ENCODE measurements at places on chromosomes 2 and 18. TPM values are rescaled to one million over a fixed set of nuclear protein-coding genes. Genes with fewer than 3 reads are reported as not detected.

Gene DCDC2C
- not detected for total RNA-seq

Gene ECEL1
- total RNA-seq, result 2.9 TPM

DNA sequence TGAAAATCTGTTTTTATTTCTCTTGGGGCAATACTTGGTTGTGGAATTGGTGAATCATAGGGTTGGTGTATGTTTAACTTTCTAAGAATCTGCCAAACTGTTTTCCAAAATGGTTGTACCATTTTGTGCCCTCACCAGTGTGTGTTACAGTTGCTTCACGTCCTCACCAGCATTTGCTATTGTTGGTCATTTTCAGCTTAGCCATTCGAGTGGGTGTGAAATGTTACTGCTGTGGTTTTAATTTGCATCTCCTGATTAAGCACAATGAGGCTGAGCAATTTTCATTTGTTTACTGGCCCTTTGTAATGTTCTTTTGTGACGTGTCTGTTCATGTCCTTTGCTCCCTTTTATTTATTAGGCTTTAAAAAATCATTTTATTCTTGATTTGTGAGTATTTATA is 49.7 kb downstream of the FOSL2 start:
- H3K36me3 ChIP-seq, result no peaks in the 10 kb centered on the region
- no peak overlapping the region for H3K27ac ChIP-seq
- no peak overlapping the region for H3K4me3 ChIP-seq

DNA sequence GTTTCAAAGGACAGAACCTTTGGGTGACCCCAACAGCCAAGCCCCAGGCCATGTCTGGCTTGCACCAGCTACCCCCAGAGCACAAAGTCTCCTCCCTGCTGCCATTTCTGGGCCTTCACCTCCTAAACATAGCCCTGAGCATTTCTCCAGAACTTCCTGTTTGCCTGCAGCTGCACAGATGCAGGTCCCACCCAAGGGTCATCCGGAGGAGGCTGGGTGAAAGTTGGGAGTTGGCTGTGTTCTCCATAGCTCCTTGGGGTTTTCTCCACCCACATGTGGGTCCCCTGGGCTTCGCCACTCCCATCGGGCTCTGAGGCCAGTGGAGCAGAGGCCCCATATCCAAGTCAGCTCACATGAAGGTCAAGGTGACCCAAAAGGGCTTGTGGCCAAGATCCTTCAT is 4.3 kb downstream of the TNP1 start:
- DNase-seq, result no peak
- H3K27me3 ChIP-seq, result no peaks in the 10 kb centered on the region
- no peaks in the 10 kb centered on the region for H3K4me1 ChIP-seq
- no peak overlapping the region for H3K27ac ChIP-seq
- H3K36me3 ChIP-seq, result no peaks in the 10 kb centered on the region
- no peak overlapping the region for H3K4me3 ChIP-seq

DNA sequence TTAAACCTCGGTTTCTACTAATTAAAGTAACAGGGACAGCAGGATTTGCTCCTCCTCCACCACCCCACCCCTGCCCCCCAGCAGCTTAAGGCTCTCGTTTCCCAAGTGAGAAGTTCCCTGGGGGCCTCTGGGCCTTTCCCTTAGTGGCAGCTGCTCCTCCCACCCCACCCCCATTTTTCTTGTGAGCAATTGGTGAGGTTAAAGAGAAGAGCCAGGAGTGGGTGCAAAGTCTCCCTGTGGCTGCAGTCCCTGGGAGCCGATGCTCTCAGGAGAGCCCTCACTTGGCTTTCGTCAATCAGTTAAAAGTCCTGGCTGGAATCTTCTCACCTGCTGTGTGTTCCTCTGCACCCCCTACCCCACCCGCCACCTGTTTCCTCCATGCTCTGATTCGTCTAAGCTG is 48.7 kb upstream of the AGAP1 start:
- H3K36me3 ChIP-seq, result no peaks in the 10 kb centered on the region
- H3K27me3 ChIP-seq, result no peaks in the 10 kb centered on the region
- H3K27ac ChIP-seq, result no peak overlapping the region
- H3K4me1 ChIP-seq, result no peaks in the 10 kb centered on the region
- no peak for DNase-seq
- H3K4me3 ChIP-seq, result no peak overlapping the region

Gene FBLN7
- total RNA-seq, result 0.95 TPM

- H3K4me1 ChIP-seq, result peaks cover 5% of the 10 kb centered on the region
- no peak overlapping the region for H3K27ac ChIP-seq
- H3K4me3 ChIP-seq, result no peak overlapping the region
- no peak for DNase-seq
- peaks cover 5% of the 10 kb centered on the region for H3K36me3 ChIP-seq
- no peaks in the 10 kb centered on the region for H3K27me3 ChIP-seq
These were observed 7.3 kb upstream of the CENPA start for GRCh38 chr2:26778507-26778906.

DNA sequence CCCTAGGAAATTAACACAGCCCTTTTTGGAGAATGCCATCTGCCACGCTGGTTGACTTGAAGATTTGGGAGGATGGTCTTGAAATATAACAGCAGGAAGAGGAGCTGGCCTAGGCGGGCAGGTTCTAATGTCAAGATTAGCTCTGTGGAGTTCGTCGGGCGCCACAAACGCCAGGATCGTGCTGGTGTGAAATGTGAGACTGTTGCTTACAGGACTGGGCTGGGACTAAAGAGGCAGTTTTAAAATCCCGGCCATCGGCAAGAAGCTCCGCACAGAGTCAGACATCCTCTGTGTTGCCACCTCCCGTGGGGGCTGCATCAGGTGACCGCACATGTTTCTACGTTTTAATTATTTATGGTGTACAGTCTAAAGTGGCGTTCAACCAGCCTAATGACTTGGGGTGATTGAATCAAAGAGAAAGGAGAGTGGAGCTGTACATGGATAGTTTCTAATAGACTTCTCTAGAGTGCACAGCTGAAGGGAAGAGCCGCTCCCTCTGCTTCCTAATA is 99.4 kb upstream of the BCL11A start:
- peaks cover 23% of the 10 kb centered on the region for H3K27me3 ChIP-seq
- no peaks in the 10 kb centered on the region for H3K36me3 ChIP-seq
- H3K4me1 ChIP-seq, result no peaks in the 10 kb centered on the region
- no peak overlapping the region for H3K4me3 ChIP-seq

DNA sequence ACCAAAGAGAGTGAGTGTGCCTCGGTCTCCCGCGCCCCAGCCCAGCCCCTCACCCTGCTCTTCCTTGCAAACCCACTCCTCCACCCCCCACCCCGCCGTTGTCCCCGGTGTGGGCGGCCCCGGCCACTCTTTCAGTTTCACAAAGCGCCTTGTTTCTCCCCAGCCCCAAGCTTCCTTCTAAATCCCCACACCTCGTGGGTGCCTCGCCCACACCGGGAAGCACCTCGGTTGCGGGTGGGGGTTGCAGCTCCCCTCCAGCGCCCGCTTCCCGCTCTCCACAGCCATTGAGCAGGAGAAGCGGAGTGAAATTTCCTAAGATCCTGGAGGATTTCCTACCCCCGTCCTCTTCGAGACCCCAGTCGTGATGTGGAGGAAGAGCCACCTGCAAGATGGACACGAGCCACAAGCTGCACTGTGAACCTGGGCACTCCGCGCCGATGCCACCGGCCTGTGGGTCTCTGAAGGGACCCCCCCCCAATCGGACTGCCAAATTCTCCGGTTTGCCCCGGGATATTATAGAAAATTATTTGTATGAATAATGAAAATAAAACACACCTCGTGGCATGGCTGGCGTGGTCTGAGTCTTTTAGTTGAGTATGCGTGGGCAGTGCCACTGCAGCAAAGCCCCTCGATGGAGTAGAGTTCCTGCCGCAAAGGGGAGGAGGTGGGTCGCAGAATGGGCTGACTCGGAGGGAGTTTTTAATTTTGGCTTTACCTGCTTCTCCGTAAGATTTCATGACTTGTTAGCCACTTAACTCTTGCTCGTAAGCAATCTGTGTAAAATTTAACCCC is 848 bp downstream of the TMSB10 start:
- DNase-seq, result no peak

DNA sequence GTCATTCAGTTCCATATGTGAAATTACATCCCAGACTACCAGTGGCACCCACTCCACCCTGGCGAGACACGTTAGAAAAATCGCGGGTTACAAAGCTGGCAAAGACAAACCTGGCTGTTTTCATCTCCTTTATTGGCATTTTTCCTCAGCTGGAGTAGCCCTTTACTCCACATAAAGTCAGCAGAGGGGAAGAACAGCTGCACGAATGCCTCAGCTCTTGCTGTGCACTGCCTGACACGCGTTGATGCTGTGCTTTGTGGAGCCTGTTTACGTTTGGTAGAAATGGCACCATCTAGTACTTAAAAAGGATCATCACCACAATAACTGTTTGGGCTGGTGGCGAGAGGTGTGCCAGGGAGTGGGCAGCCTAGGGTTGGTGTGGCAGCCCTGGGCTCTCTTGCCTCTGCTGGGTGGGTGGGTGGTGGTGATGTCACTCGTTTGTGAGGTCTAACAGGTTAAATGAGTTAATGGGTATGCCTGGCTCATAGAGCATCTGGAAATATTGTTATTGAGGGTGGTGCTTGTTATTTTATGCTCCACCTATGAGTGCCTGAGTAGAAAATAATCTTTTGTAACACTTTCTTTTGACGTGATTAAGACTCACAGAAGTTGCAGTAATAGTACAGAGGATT is 16.4 kb downstream of the FARP2 start:
- H3K36me3 ChIP-seq, result peaks cover 5% of the 10 kb centered on the region
- no peak overlapping the region for H3K27ac ChIP-seq
- no peak for DNase-seq
- no peaks in the 10 kb centered on the region for H3K27me3 ChIP-seq
- H3K4me3 ChIP-seq, result no peak overlapping the region
- H3K4me1 ChIP-seq, result no peaks in the 10 kb centered on the region

DNA sequence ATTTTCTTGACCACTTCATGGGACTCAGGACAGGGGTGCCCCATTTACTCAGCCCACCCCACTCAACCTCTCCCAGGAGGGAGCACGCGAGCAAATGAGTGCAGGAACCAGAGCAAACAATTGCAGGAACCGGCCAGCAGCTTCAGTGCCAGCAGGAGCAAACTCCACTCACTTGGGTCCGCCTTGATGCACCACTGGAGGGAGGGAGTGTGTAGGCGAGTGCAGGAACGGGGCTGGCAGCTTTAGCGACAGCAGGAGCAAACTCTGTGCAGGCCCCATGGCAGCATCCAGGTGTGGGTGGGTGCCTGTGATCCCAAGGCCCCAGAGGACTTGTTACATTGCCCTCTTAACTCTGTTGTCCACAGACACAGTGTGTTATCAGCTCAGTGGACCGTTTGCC is 1667.3 kb upstream of the CELF4 start:
- no peak for DNase-seq
- H3K4me1 ChIP-seq, result no peaks in the 10 kb centered on the region
- no peak overlapping the region for H3K4me3 ChIP-seq
- H3K27ac ChIP-seq, result no peak overlapping the region
- H3K27me3 ChIP-seq, result no peaks in the 10 kb centered on the region
- H3K36me3 ChIP-seq, result no peaks in the 10 kb centered on the region

DNA sequence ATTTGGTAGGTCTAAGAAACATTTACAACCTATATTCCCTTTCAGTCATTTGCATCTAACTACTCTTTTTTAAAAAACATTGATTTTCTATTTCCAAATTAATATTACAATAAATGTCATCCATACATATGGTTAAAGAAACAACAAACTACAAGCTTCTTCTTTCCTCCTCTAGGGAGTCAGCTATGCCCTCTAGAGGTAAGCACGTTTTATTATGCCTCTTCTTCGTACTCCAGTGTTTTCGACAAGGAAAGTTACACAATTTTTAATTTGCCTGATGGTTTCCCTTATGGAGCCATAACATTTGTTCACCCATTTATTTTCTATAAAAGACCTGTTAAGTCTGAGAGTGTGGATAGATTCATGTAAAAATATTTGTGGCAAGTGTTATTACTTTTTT is 183.4 kb upstream of the CDH7 start:
- H3K4me1 ChIP-seq, result no peaks in the 10 kb centered on the region
- DNase-seq, result no peak
- H3K4me3 ChIP-seq, result no peak overlapping the region
- no peaks in the 10 kb centered on the region for H3K27me3 ChIP-seq
- no peaks in the 10 kb centered on the region for H3K36me3 ChIP-seq
- no peak overlapping the region for H3K27ac ChIP-seq

All from Panc1 (cell line).